ENCODE measurements at places on chromosomes 3 and 15.

DNA sequence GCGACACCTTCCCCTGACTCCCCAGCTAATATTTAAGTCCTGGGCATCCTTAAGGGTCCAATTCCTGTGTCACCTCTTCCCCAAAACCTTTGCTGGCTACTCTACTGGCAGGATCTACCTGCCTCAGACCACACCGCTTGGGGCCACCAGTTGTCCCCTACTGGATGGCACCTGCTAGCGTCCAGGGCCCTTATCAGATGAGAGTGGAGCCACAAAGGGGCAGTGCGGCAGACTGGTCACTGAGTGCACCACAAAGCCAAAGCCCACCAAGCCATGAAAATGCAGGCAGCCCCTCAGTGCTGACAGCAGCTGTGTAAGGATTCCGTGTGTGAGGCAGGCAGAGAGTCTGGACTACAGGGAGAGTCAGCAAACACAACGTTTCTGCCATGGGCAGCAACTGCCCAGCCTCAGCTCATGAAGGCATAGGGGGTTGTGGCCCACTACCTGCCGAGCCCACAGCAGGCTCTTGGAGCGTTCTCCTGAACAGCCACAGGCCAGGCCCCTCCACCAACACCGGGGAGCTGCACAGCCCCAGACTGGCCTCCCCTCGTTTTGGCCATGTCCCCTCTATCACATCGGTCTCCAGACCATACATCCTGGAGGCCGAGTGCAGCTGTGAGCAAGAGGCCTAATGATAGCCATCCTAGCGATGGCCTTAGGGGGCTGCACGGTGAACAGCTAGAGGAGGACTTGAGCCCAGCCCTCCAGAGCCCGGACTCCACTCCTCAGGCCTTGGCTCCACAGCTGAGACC, 32.3 kb downstream of the ALDH1L1 start:
- no peak for DNase-seq

DNA sequence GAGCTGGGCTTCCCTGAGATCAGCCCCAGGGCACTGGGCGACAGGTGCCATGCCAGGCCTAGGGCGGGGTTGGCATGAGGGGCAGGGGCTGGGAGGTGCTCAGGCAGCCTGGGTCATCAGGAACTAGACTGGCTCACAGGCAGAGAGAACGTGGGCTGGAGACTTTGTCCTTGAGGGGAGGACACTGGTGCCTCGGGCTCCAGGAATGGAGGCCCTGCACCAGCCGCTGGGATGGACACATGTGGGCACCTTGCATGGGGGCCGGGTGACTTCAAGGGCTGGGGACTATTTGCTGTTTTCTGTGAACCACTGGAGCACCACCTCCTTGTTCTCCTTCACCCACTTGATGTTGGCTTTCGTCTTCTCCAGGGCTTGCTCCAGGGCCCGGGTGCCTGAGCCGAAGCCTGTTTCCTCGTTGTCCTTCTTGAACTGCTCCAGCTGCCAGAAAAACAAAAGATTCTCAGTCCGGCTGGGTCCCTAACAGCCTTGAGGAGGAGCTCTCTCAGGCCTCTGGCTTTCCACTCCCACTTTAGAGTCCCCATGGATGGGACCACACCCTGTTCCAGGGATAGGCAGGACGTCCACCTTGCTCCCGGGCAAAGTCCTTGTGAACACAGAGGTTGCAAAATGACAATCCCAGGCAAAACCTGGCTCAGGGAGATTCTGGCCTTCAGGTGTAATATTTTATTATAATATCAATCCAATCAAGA, 9.1 kb downstream of the MESP2 start:
- no peak for DNase-seq

DNA sequence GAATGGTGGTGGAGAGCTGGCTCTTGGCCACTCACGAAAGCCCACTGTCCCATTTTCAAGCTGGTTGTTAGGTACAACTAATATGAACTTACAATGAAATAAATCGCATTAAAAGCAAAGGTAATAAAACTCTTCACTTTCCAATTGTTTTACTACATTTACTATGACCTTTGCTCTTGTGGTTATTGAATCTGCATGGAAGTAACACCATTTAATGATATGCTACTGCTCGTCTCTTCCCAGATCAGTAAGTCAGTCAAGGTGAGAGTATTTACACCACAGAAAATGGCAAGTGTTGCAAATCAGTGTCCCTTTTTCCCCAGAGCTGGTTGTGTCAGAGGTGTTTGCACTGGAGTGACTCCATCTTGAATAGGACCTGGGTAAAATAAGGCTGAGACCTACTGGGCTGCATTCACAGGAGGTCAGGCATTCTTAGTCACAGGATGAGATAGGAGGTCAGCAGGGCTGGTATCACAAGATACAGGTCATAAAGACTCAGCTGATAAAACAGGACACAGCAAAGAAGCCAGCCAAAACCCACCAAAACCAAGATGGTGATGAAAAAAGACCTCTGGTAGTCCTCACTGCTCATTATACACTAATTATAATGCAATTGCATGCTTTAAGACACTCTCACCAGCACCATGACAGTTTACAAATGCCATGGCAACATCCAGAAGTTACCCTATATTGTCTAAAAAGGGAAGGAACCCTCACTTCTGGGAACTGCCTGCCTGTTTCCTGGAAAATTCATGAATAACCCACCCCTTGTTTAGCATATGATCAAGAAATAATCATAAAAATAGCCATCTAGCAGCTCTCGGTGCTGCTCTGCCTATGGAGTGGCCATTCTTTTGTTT, 57.6 kb downstream of the FRMD4B start:
- peak; percentile 63 for DNase-seq

- no peak for DNase-seq
These were observed 5.9 kb upstream of the GRAMD2A start for GRCh38 chr15:72203507-72203837.

- DNase-seq: no peak
These were observed 270.3 kb upstream of the CFAP20DC start for GRCh38 chr3:59320080-59320479.

- peak; percentile 75 for DNase-seq
These were observed 59.7 kb downstream of the SEMA3G start for GRCh38 chr3:52385157-52385556.

GRCh38 chr15:24764375-24765171, 89.0 kb downstream of the NPAP1 start:
- DNase-seq: no peak

DNA sequence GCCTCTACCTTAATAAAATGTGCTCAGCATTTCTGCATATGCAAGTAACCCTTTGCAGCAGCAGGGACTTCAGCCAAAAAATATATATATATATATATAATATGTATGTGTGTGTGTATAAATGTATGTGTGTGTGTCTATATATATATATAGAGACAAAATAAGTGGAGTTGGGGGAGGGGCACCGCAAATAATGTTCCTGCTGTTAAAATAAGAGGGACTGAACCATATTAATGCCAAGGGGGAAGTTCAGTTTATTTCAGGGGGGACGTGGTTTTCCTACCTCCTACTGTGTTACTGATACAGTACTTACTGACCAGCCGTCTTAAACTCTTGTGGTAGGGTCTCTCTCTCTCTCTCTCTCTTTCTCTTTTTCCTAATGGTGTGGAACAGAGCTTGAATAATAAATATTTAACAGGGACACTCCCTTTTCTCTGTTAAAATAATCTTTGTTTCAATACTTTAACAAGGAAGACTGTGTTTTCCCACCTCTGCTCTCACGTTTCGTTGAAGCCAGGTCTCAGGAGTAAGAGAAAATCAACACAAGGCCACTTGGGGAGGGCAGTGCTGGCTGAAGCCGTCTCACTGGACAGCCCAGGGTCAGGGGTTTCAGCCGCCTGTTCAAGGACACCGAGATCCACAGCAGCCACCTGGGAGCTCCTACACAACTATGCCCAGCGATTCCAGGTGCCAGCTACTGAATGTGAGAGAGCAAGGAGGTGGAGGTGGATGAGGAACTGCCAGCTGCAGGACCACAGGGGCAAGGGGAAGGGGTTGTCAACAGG, 42.8 kb upstream of the ADAMTSL3 start:
- no peak for DNase-seq

- no peak for DNase-seq
These were observed 10.6 kb upstream of the MANF start for GRCh38 chr3:51374456-51374855.
